ENCODE measurements at places on chromosomes 7 and 10.

GRCh38 chr7:109901926-109902325 is 1189.0 kb upstream of the LRRN3 start:
- DNase-seq = no peak

- no peak for DNase-seq
These were observed 66.7 kb downstream of the NOD1 start for GRCh38 chr7:30411897-30412296.

- peak; percentile 18 for DNase-seq
These were observed 54.4 kb downstream of the ARMH3 start for GRCh38 chr10:102001435-102002068.

- DNase-seq = no peak
These were observed 276.2 kb upstream of the SEMA3C start for GRCh38 chr7:81195033-81195432.

DNA sequence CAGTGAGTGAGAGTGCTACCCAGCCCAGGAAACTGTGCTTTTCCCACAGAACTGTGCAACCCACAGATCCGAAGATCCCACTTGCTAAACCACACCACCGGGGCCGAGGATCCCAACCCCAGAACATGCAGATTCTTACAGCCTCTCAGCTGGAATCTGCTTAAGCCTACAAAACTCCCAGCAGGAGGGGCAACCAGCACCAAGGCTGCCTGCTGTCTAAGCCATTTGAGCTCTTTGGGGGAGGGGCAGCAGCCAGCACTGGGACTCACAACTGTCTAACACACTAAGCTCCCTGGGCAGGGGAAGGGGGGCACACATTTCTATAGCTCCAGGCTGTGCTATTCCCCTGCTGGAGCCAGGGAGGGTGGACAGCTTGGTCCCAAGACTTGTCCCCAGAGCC is 529.9 kb downstream of the XPNPEP1 start:
- DNase-seq = no peak

DNA sequence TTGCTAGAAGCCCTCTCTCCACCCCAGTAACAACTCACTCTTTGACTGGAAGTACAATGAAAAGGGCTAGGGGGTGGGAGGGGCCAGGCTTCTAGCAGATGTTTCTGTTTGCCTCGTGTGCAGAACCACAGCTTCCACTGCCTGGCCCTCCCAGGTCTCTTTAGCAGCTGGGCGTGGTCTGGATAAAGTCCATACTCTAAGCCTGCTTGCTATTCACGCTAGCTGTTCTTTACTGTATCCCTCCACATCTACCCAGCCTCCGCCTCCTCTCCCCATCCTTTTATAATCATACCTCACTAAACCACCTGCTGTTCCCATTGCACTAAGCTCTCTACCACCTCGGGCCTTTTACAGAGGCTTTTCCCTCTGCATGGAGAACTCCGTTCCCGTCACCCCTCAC is 288.8 kb downstream of the CAMK1D start:
- DNase-seq = no peak

- DNase-seq = peak; percentile 4
These were observed 1.7 kb downstream of the ADO start for GRCh38 chr10:62806251-62806650.

DNA sequence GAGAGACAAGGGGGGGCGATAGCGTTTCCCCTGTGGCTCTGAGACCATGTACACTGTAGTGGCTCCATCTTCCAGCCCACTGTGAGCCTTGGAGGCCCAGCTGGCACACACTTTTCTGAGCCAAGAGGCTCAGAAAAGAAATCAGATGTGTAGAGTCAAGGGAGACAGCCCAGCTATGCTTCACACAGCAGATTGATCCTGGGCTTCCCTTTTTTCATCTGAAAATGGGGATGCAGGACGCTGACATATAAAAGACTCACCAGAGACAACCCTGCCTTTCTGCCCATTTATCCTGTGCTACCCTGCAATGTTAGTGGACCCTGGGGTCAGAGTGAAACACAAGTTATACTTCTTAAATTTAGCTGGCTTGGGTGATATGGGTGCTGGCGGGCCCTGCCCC is 14.3 kb downstream of the TMEM273 start:
- DNase-seq = no peak

DNA sequence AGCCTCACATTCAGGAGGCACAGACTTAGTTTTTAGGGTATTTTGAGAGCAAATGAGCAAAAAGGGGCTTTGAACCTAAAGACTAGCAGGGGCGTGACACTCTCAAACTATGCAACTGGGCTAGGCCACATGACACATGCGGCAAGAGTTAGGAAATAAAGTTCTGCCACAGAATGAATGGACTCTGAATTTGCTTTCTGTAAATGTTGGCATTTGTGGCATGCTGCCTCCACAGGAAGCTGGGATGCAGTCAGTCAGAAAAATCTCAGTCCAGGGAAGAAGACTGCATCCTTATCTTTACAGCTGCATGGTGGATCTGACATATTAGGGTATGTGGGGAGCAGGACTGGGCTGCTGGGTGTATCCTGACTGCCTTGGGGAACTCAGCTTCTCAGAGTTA is 181.0 kb downstream of the COBL start:
- DNase-seq = peak; percentile 48

DNA sequence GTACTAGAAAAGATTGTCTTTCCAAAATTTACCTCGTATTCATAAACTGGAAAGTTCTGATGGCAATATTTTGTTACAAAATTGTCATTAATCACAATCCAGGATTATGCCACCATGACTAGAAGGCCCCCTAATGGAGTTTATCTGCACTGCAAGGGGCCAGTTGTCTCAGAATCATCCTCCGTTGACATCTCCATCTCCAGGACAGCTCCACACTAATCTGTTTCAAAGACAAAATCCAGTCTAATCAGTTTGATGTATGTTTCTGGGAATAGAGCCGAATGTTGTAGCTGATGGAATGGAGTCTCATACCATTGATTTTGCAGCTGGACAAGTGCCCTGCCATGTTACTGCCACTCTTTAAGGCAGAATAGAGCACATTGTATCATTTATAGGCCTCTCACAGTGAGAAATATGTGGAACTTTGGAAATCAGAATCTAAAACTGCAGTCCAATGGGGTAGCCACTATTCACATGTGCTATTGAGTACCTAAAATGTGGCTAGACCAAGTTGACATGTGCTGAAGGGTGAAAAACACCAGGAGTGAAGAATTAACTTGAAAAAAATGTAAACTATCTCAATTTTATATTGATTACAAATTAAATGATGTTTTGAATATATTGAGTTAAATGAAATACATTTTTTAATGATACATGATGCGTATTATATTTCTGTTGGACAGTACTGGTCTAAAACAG is 38.3 kb upstream of the TOMM7 start:
- DNase-seq = peak; percentile 21

DNA sequence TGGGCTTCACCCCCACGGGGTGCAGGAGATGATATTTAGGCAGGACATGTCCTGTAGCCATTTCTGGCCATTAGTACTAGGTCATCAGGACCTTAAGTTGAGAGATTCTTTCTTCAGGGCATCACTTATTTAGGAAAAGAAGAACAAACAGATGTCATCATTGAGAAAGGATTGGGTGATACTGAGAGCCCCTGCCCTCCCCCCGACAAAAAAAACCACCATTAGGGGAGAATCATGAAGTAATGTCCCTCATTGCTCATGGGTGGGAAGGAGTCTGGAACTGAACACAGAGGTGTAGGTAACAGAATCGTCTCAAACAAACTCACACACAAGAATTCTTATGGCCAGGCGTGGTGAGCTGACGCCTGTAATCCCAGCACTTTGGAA is 6.4 kb upstream of the ORAI2 start:
- no peak for DNase-seq

DNA sequence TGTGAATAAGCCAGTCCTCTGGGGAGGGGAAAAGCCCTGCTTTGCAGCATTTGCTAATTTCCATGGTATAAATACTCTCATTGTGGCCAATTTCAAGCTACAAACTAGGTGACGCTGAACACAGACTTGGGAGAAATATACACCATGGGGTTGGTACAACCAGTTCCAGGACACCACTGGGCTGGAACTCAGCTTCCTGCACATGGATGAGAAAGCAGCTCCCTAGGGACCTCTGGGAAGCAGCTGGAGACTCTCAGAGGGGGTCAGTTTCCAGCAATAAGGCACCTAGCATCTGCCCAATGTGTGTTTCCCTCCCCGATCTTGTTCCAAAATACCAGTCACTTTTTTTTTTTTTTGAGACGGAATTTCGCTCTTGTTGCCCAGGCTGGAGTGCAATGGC is 56.8 kb upstream of the WDR11 start:
- no peak for DNase-seq

DNA sequence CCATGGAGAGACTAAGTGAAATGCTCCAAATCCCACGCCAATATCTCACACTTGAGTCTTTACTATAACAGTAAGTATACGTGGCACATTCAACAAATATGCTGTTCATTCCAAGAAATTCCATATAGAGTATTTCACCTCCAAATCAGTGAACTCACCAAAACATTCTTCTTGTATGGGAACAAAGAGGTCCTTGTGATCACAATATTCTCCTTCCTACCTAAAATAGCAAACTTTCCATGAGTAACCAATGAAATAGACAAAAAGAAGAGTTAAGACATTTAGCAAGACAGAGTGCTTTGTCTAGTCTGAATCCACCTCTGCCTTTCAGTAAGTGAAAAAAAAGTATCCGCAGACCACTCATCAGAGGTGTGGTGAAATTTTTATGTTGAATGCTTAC is 77.3 kb upstream of the NXPH1 start:
- DNase-seq = no peak

DNA sequence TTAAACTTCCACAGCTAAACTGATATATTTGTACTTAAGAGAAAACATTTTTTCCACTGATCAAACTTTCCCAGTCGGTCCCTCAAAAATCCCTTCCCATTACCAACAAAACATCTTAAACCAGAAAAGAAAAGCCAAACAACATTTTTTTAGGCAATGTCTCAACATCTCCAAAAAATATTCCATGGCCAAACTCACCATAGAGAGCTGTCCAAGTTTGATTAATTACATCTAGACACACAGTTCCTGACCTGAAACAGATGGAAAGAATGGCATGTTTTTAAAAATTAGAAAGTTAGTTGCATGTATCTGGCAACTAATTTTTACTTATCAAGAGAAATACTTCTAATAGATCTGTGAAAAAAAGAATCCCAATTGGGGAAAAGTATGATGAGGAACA is 95.4 kb downstream of the UBE2H start:
- no peak for DNase-seq

DNA sequence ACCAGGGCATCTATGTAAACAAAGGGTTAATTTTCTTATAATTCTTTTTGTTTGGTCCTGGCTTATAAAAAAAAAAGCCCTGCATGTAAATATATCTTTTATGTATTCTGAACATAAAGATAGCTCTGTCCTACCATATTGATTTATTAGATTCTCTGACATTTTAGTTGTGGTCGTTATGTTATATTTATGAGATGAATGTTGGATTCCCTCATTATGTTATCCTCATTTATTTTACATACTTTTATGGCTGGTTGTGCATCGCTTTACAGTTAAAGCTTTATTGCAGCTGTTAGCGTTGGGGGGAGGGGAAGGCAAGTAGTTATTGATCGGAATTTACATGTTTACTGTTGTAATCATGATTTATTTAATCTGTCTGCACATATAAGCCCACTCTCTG is 431.5 kb downstream of the LRMDA start:
- no peak for DNase-seq

GRCh38 chr7:484356-485101 is 35.1 kb downstream of the PDGFA start:
- DNase-seq = no peak

- no peak for DNase-seq
These were observed 155.6 kb upstream of the TARP start for GRCh38 chr7:38429057-38429456.

GRCh38 chr7:140525743-140526142 is 46.4 kb upstream of the MKRN1 start:
- DNase-seq = no peak

DNA sequence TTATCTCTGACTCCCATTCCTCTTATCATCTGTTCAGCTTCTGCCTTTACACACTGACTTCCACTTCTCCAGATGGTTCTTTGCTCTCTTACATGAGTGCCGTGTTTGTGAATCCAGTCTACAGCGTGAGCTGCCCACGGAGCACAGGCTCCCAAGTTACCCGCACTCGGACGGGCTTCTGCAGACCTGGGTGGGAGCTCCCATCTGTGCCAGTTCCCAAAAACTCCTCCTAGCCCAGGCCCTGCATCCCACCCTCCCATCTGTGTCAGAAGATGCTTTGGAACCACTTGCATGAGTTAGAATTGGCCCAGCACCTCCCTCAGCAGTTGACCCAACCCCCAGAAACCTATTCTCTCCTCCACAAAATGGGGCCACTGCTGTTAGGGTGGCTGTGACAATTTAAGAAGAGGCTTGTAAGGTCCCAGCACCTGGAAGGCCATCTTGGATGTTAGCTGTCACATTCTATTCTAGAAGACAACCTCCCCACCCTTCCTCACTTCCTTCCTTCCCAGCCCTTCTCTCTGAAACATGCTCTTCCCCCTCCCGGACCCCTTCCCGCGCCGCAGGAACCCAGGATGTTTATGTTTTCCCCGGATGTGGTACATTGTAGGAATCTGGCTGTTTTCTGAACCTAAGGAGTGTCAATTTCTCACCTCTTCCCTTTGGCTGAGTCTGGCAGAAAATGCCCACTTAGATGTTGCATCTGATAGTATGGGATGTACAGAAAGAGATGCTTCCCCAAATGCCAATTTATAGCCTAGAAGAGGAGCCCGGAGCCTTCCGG is 79.2 kb downstream of the CCDC3 start:
- DNase-seq = no peak

- no peak for DNase-seq
These were observed 31.8 kb upstream of the SFTPD start for GRCh38 chr10:79980711-79981110.

Data from trophoblast cell (in vitro differentiated cells and primary cell).